ENCODE measurements at places on chromosomes 4 and X.

DNA sequence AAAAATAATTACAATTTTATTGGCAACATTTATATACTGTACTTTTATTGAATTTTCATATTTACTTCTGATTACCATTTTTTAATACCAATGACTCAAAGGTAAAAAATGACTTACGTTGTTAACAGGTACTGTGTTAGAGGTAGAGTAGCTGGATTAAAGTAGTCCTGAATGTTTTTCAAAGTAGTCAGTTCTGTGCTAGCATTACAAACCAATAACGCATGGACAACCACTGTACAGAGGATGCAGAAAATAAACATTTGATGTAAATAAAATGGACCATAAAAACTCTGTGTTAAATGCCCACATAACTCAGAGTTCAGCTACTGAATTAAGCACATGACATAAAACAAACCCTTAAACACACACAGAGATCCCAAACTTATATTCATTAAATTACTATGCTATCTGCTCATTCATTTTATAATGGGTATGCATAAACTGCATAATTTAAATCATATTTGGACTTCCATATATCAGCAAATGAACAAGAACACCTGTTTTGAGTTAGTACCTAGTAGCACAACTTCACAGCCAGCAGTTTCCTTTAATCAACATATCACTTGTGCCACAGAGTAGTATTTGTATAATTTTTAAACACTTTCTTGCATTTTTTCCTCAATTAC, 46.4 kb upstream of the NEUROG2 start:
- H3K4me1 ChIP-seq = peaks cover 6% of the 10 kb centered on the region
- H3K27me3 ChIP-seq = no peaks in the 10 kb centered on the region
- H3K27ac ChIP-seq = no peak overlapping the region
- peaks cover 30% of the 10 kb centered on the region for H3K36me3 ChIP-seq

- H3K27ac ChIP-seq = no peak overlapping the region
- peak overlapping the region; percentile 57 for H3K4me3 ChIP-seq
- H3K27me3 ChIP-seq = no peaks in the 10 kb centered on the region
- H3K36me3 ChIP-seq = peaks cover 22% of the 10 kb centered on the region
- peaks cover 33% of the 10 kb centered on the region for H3K4me1 ChIP-seq
- DNase-seq = no peak
Measured at GRCh38 chrX:40078489-40079227, 19.1 kb downstream of the BCOR start.

GRCh38 chr4:177282284-177282835, 27.3 kb upstream of the NEIL3 start:
- DNase-seq = no peak
- H3K27ac ChIP-seq = no peak overlapping the region
- peaks cover 10% of the 10 kb centered on the region for H3K27me3 ChIP-seq
- H3K4me1 ChIP-seq = no peaks in the 10 kb centered on the region
- no peaks in the 10 kb centered on the region for H3K36me3 ChIP-seq

DNA sequence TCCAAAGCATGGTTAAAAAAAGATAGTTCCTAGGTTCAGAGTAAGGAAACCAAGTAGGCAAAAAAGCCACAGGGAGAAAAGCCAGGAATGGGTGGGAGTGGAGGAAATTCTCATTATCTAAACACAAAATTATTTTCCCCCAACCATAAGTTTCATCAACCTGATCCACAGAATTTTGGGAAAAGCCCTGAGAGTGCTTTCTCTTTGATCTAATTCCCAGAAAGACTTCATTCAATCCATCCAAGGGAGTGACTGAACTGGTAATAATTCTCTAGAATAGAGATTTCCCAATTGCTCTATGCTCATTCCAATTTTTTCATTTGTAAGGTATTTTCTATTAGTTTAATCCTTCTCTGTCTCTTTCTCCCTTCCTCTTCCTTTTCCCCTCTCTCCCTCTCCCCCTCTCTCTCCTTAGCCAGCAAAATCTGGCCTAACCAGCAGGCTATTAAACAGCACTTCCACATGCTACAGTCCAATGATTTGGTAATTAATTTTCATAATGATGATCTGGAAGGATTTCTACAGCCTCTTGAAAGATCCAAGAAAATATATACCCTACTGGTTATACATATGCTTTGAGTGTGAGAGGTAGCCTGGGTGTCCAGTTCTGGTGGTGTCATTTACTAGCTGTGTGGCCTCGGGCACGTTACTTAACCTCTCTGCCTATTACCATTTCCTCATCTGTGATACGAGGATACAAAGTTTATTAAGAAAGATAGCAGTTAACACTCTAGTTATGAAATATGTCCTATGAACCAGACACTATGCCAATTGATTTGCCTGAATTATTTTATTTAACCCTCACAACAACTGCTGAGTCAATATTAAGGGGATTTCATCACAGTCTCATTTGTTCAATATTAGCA, 251.5 kb upstream of the RASGEF1B start:
- no peak overlapping the region for H3K4me3 ChIP-seq
- peaks cover 17% of the 10 kb centered on the region for H3K4me1 ChIP-seq
- DNase-seq = no peak
- H3K27ac ChIP-seq = no peak overlapping the region
- H3K27me3 ChIP-seq = peaks cover 16% of the 10 kb centered on the region

GRCh38 chr4:14151101-14151500, 523.6 kb upstream of the BOD1L1 start:
- no peaks in the 10 kb centered on the region for H3K27me3 ChIP-seq
- H3K27ac ChIP-seq = no peak overlapping the region
- H3K36me3 ChIP-seq = no peaks in the 10 kb centered on the region
- no peak overlapping the region for H3K4me3 ChIP-seq

GRCh38 chr4:106615410-106615945, 246.9 kb upstream of the GIMD1 start:
- H3K27ac ChIP-seq = no peak overlapping the region
- H3K27me3 ChIP-seq = no peaks in the 10 kb centered on the region
- H3K4me1 ChIP-seq = no peaks in the 10 kb centered on the region
- no peak for DNase-seq

DNA sequence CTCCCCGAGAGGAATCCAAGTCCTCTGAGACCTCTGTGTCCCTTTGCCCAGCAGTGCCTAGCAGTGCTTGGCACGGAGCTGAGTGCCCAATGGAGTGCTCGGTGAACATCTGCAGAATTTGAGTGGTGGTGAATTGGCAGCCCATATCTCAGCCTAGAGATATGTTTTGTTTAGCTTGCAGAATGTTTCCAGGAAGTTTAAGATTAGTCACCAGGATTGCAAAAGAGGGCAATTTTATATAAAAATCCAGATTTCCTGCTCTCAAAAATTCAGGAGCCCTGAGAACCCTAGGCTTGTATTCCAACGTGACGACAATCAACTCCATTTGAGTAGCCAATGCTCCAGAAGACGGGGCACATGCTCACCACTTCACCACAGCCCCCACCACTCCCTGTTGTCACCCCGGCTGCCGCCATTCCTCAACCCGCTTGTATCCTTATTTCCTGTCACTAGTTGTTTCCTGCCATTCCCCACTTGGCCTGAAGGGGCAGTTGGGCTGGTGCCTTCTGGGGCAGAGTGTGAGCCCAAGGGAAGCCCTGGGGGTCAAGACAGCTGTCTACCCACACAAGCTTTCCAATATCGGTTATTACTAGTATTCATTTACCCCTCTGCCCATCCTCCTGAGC, 116.9 kb downstream of the EFNB1 start:
- no peaks in the 10 kb centered on the region for H3K36me3 ChIP-seq
- H3K4me1 ChIP-seq = no peaks in the 10 kb centered on the region
- H3K4me3 ChIP-seq = no peak overlapping the region
- no peak for DNase-seq
- H3K27ac ChIP-seq = no peak overlapping the region

DNA sequence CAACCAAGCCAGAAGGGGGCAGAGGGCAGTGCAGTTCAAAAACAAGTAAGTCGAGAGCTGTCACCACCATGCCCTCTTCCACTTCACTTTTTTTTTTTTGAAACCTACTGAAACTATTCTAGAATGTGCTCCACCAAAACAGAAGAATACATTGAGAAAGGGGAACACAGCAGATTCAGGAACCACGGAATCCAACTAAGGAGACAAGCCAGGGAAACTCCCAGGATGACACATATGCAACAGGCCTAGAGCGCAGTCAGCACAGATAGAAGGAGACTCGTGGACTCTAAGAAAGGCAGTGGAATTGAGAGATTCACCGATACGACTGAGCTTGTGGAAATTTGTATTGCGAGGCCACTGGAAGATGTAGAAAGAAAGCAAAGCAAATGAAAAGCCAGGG, 66.1 kb downstream of the PHKA2 start:
- no peak for DNase-seq
- no peaks in the 10 kb centered on the region for H3K27me3 ChIP-seq
- no peaks in the 10 kb centered on the region for H3K4me1 ChIP-seq
- no peak overlapping the region for H3K27ac ChIP-seq
- no peak overlapping the region for H3K4me3 ChIP-seq

DNA sequence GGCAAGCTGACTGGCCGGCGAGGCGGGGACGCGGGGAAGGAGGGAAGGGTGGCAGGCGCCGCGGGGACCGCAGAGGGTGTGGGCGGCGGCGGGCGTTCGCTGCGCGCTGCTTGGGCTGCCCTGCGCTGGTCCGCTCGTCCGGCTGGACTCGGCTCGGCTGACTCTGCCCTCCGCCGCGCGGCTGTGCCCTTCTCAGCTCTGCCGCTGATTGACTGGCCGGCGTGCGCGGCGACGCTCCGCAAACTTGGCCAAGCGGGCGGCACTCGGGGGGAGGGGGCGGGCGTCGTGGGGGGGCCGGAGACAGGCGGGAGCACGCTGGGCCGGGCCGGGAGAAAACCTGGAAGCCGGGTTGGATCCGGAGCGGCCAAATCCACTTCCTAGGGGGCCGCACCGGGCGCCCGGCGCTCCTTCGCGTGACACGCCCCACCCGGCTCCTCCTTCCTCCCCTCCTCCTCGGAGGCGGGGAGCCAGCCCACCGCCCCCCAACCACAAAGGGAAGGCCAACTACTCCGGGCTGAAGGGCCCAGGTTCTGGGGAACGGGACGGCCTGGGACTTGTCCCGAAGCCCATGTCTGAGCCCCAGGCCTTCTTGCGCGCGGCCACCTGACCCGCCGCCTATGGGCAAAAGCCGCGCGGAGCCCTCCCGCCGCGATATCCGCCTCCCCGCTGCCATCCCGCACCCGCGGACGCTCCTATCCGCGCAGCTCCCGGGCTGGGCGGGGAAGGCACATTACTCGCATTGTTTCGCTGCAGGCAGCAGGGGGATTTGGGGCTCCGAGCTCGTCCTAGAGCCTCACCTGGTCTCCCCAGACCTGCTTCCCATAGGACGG, at the start of gene GPC4:
TSS of gene GPC4 (minus strand) at position 214 of the 830 bp plus-strand sequence. CDS start 524 bp downstream, outside the sequence.
- H3K27me3 ChIP-seq = peaks cover 44% of the 10 kb centered on the region
- no peak for DNase-seq
- H3K36me3 ChIP-seq = no peaks in the 10 kb centered on the region
- no peaks in the 10 kb centered on the region for H3K4me1 ChIP-seq

DNA sequence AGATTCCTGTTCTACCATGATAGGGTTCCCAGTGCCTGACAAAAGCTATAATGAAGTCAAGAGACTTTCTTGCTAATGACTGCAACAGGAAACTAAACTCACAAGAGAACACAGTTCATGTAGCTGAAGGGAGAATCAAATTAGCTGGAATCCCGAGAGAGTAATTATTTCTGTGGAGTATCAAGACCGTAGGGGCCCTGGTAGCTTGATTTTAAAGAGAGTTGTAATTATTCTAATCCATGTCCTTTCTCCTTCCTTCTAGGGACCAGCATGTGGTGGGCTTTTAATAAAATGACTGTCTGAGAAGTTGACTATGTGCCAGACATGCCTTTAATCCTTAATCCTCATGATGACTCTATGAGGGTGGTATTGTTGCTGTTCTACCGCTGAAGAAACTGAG, 1.7 kb upstream of the TRPC5OS start:
- H3K27me3 ChIP-seq = peaks cover 3% of the 10 kb centered on the region
- H3K4me1 ChIP-seq = no peaks in the 10 kb centered on the region
- no peaks in the 10 kb centered on the region for H3K36me3 ChIP-seq

DNA sequence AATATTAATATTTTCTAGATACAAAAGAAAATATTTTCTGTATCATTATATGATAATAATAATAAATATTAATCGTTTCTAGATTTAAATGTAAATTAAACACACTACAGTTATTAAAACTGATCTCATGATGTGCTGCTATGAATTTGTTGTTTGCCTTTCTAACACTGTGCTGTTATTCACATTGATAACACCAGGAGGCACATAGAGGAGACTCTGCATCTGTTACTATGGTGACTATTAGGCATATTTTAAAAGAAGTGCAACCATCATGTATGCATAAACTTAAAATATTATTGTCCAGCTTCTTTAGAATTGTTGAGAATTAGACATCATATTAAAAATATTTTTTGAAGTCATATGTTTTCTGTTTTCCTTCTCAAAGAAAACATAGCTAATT, 11.8 kb upstream of the PDGFC start:
- no peaks in the 10 kb centered on the region for H3K4me1 ChIP-seq
- H3K36me3 ChIP-seq = no peaks in the 10 kb centered on the region
- no peak overlapping the region for H3K4me3 ChIP-seq
- no peak overlapping the region for H3K27ac ChIP-seq
- H3K27me3 ChIP-seq = peaks cover 3% of the 10 kb centered on the region

DNA sequence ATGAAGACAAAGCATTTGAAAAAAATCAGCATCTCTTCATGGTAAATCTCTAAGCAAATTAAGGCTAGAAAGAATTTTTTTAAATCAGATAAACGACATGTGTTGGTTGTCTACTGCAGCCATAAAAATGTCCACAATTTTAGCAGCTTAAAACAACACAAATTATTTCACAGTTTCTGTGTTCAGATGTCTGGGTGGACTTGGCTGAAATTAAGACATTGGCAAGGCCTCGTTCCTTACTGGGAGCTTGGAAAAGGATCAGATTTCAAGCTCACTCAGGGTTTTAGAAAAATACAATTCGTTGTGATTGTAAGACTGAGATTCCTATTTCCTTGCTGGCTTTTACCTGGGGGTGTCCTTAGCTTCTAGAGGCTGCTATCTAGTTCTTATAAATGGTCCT, 1470.6 kb downstream of the PCDH19 start:
- no peaks in the 10 kb centered on the region for H3K36me3 ChIP-seq
- H3K4me1 ChIP-seq = no peaks in the 10 kb centered on the region
- H3K27ac ChIP-seq = no peak overlapping the region
- no peak for DNase-seq
- H3K4me3 ChIP-seq = no peak overlapping the region

- no peak for DNase-seq
- no peaks in the 10 kb centered on the region for H3K36me3 ChIP-seq
- H3K27me3 ChIP-seq = no peaks in the 10 kb centered on the region
Measured at GRCh38 chr4:124055896-124056295, 656.6 kb downstream of the ANKRD50 start.

DNA sequence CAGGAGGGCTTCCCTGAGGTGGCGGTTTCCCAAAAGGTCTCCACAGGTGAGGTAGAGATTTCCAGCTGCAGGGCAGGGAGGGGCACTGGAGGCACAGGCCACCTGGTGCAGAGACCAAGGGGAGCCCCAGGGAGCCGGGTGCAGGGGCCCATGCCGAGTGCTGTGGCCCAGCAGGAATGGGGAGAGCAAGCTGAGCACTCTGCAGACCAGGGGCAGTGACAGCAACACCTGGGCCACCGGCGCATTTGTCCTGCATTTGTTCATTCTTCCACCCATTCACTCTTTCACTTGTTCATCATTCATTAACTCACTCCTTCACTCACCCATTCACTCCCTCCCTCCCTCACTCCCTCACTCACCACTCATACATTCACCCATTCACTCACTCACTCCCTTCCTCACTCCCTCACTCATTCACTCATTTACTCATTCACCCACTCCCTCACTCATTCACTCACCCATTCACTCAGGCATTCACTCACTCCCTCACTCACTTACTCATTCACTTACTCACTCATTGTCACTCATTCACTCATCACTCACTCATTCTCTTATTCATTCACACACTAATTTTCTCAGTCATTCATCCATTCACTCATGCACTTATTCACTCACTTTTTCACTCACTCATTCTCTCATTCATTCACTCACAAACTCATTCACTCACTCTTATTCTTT, 16.3 kb downstream of the CPZ start:
- H3K36me3 ChIP-seq = no peaks in the 10 kb centered on the region
- no peak overlapping the region for H3K4me3 ChIP-seq
- no peaks in the 10 kb centered on the region for H3K27me3 ChIP-seq
- no peak overlapping the region for H3K27ac ChIP-seq

GRCh38 chr4:88706574-88706973, 8.9 kb upstream of the NAP1L5 start:
- H3K27me3 ChIP-seq = no peaks in the 10 kb centered on the region
- H3K27ac ChIP-seq = no peak overlapping the region

Data from activated T-helper 1 cell treated with anti-CD3 and anti-CD28 coated beads, Interleukin-12 subunit alpha, Interleukin-12 subunit beta, Interleukin-2, Interleukin-4 antibody, amounts not matched to agents 30 ng/mL and 10 ng/mL and 1 ng/mL, durations not matched to agents 14 hours and 24 hours and 36 hours (primary cell).